ENCODE measurements at places on chromosomes 12 and 14.

DNA sequence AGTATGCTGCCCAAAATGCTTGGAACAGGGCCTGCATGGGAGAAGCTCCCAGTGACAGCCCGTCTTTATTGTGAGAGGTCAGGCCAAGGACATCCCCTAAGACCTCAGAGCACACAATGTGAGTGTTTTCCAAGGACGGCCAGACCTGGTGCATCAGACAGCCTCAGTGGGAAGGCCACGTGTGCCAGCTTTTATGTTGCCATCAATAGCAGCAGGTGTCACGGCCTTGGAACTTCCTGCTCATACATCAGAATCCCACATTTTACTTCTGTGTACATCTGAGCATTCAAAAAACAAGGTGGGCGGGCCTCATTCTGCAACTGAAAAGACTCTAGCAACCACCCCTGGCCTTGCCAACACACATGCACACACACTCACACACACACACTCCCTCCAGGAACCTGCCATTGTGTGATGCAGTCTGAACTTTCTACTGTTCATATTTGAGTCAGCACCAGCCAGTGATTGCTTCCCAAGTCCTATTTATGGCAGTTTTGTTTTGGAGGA, 753.1 kb upstream of the TBX3 start:
- no peak for DNase-seq

GRCh38 chr12:54131641-54132280, 57.0 kb downstream of the SMUG1 start:
- no peak for DNase-seq

DNA sequence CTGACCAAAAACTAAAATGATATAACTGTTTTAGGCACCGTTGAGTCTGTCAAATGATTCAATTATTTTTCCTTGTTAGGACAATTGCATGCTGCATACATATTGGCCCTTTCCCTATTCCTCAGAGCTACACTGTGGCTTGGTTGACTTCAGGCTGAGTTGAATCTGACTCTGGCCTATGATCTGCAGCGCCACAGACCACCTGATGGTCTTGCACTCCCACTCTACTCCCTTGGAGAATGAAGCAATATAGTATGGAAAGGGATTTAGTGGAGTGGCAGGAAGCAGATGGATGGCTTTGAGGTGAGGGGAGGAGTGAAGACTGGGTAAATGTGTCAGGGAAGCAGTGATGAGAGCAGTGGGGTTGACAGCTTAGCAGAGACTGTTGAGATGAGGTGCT, 579.0 kb upstream of the STXBP6 start:
- DNase-seq = peak; percentile 41

DNA sequence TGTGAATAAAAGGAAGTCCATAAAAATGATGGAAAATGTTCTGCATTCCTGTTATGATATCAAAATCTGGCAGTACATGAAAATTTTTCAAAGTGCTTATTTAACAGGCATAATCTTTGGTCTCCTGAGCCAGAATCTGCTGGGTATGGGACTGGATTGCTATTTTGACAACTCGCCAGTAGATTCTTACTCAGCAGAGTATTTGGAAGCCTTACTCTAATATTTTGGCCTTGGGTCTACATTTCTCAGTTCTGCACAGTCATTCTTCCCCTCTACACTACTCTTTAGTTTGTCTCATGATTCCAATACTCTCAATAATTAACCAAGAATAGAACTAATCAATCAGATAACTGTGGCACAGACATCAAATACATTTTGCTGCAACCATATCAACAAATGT, 1.1 kb upstream of the SLCO1B1 start:
- DNase-seq = no peak

GRCh38 chr12:125166041-125166440, 100.8 kb downstream of the AACS start:
- DNase-seq = no peak

GRCh38 chr14:88340357-88340756, 17.3 kb upstream of the KCNK10 start:
- DNase-seq = no peak

- no peak for DNase-seq
Measured at GRCh38 chr12:130709971-130710732, 5.9 kb downstream of the RIMBP2 start.

DNA sequence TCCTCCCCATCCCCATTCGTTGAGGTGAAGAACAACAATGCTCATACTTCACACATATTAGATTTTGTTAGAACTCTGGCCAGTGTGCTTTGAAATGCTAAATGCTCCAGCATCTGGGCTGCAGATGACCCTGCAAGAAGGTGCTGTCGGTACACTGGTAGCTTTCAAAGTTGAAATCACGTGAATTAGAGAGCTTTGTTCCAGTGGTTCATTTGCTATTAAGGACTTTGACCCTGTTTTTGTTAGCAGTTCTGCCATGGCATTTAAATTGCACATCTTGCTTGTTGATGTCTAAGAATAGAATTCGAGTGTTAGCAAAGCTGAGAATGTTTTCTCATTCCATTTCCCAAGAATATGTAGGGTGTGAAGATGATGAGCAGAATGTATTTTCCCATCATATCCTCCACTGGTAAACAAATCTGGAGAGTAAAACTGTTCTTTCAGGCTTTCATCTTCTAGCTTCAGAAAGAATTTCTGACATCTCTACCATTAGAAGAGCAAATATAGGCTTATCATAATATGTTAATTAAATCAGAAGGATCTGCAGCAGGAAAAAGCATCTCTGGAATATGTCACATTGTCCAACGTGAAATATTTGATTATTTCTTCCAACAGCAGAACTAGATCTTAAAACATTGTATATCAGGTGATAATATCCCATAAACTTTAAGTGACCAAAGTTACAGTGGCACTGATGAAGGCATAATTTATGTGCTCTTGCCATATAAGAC, 98.8 kb upstream of the PDE3A start:
- no peak for DNase-seq

- DNase-seq = no peak
Measured at GRCh38 chr14:96478119-96478518, 24.1 kb upstream of the PAPOLA start.

DNA sequence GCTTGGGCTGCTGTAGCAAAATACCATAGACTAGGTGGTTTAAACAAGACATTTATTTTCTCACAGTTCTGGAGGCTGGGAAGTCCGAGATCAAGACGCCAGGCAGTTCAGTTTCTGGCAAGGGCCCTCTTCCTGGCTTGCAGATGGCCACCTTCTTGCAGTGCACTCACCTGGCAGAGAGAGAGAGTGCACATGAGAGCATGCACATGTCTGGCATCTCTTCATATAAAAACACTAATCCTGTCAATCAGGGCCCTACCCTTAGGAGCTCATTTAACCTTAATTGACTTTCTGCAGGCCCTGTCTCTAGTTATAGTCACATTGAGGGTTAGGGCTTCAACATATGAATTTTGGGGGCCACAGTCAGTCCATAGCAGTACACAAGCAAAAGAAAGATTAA, 12.4 kb upstream of the EVL start:
- peak; percentile 15 for DNase-seq

- peak; percentile 97 for DNase-seq
Measured at GRCh38 chr12:57226588-57227314, 2.8 kb upstream of the SHMT2 start.

- no peak for DNase-seq
Measured at GRCh38 chr12:6324936-6325750, 14.7 kb downstream of the PLEKHG6 start.

DNA sequence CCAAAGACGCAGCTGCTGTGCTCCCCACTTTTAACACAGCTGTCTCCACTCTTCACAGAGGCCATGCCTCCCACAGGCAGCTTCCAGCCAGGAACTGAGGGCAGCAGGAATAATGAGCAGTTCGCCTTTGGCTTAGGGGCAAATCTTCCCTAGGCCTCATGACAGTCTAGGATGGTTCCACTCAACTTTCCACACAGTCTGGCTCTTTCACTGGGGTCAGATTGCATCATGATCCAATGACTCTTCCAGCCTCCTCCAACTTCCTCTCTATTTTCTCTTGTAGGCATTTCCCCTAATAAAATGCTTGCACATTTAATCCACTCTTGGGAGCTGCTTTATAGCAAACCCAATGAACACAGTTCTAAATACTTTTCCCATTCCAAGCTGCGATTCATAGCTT, 271.6 kb upstream of the ATP2B1 start:
- DNase-seq = no peak

DNA sequence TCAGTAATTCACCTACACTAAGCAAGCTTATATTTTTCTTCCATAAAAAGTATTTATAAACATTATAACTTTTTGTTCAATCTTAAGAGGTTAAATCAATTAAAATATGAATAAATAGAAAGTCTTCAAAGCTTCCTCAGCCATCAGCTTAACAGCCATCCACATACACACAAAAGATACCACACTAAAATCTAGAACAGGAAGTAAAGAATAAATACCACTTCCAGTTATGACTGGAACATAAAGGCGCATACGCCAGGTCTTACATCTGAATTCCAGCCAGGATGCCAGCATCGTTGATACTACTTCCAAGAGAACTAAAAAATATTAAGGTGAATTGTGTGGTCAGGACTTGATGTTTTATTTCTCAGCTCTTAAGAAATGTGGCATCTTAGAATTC, 17.0 kb downstream of the SIX1 start:
- no peak for DNase-seq

DNA sequence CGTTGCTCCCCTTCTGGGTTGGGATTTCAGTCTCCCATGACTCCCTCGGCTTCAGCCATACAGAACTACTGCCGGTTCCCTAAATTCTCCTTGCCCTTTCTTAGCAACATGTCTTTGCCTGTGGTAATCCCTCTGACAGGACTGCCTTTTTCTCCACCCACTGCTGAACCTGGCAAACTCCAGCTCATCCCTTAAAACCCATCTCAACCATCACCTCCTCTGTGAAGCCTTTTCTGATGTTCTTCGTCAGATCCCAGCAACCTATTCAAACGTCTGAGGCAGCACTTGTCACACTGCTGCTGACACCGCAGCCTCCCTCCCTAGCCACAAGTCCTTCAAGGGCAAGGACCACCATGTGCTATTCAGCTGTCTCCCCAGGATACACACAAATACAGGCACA, 10.2 kb upstream of the SMUG1 start:
- no peak for DNase-seq

- peak; percentile 67 for DNase-seq
Measured at GRCh38 chr14:104370256-104370870, 209.2 kb upstream of the C14orf180 start.

DNA sequence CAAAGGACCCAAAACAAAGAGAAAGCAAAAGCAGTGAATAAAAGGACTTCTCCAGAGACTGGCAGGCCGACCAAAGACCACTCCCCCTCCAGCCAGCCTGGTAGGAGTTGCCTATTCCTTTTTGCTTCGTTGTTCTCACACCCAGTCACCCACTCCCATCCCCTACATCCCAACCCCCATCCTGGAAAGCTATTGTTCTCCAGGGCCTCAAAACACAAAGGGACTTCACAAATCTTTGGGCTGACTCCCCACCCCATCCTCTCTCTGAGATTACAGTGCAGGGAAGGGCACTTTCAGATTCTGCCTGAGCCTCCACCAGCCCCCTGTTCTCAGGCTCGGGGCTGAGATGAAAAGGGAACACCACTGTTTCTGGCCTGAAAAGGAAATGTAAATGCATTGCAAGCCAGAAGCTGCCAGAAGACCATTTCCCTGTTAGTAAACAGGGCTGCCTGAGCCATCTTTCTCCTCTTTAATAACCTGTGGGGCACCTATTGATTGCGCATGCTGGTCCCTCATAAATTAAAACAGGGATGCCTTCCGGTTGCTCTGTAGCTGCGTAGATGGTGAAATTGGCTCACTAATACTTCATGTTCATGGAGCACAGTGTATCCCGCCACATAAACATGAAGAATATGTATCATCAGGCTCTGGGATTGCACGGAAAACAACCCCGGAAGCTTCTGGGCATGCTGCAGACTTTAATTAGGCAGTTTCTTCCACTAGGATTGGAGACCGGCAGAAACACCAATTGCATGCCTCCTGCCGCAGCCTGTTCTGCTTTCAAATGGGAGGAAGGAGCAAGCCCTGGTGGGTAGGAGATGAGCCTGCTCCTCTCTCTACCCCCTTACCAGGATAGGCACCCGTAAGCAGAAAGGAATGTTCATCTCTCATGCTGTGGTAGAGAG, 130.3 kb upstream of the FUT8 start:
- no peak for DNase-seq

DNA sequence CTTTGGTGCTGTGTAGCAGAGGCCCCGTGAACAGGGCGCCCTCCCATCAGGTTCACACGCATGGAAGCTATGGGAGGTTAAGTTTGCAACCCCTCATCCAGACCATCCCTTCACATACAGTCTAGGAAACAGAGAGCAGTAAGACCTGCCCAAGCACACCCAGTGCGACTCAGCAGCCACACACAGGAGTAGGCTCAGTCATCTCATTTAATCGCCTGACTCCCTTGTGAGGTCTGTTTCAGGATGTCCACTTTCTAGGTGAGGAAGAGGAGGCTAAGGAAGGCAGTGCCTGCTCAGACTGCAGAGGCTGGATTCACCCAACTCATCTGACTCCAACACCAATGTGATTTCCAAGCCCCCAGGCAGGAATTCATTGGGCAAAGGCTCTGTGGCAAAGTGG, 11.9 kb downstream of the BDKRB1 start:
- DNase-seq = no peak

- no peak for DNase-seq
Measured at GRCh38 chr12:126182619-126183236, 1117.5 kb downstream of the AACS start.

GRCh38 chr12:51636581-51636980, 45.5 kb downstream of the SCN8A start:
- no peak for DNase-seq

DNA sequence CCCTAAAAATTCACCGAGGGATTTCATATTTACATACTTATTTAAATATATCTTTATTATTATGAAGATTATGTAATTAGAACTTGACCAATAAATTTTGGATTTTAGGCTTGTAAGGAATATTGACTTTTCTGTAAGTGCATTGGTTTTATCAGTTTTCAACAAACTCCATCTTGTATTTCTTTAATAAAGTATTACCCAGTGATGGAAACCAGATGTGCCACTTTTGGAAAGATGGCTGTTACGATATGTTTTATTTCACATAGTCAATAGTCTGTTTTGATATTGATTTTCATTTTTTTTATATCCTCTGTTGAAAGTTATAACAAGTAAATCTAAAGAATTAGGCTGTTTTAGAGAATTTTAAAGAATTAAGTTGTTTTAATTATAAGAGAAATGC, 1.8 kb downstream of the MON2 start:
- no peak for DNase-seq

All from NCI-H82 (cell line).